Lung (tissue), 17 donors: ENCODE measurements at places on chromosomes 4 and X. TPM values are rescaled to one million over a fixed set of nuclear protein-coding genes. Genes with fewer than 3 reads are reported as not detected.

- H3K27me3 ChIP-seq = no peaks in the 10 kb centered on the region
- DNase-seq = no peak
- no peak overlapping the region for H3K27ac ChIP-seq
- H3K4me3 ChIP-seq = no peak overlapping the region
Observed at GRCh38 chrX:46485897-46486296, 59.3 kb downstream of the ZNF674 start.

DNA sequence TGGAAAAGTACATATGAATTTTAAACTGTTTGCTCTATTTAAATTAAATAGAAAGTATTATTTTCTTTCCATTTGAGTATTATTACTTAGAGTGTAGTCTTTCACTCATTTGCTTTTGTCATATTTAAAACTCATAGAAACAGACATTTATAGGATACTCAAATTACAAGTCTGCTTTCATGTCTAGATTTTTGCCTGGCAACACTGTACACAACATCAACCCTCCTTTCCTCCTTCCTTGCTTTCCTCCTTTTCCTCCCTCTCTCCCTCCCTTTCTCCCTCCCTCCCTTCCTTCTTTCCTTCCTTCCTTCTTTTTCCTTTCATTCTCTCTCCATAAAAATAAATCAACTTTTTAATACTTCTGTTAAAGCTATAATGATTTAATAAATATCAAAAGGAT, 2361.2 kb downstream of the ARAP2 start:
- H3K27ac ChIP-seq = no peak overlapping the region
- DNase-seq = no peak
- H3K27me3 ChIP-seq = no peaks in the 10 kb centered on the region
- no peaks in the 10 kb centered on the region for H3K36me3 ChIP-seq

DNA sequence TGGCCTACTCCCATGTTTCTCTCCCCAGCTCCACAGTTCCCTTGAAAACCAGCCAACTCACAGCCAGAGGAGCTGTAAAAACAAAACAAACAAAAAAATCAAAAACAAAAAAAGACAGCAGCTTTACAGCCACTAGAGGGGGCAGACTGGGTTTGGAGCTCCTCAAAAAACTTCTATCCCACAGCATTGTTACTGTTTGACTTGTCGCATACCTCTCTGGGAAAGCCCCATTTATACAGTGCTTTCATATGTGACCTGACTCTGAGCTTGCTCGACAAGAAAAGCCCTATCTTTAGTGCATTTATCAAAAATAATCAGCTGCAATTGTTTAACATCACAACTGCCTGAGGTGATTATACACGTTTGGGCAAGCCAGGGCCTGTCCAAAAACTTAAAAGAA, 21.6 kb downstream of the TSPAN6 start:
- H3K4me1 ChIP-seq = no peaks in the 10 kb centered on the region
- H3K27ac ChIP-seq = no peak overlapping the region
- no peaks in the 10 kb centered on the region for H3K36me3 ChIP-seq
- H3K27me3 ChIP-seq = peaks cover 3% of the 10 kb centered on the region
- H3K4me3 ChIP-seq = no peak overlapping the region

The ZGRF1 gene
- 3.8 TPM for total RNA-seq

- H3K36me3 ChIP-seq = no peaks in the 10 kb centered on the region
- no peaks in the 10 kb centered on the region for H3K4me1 ChIP-seq
- H3K27me3 ChIP-seq = peaks cover 71% of the 10 kb centered on the region
- peak; percentile 61 for DNase-seq
Observed at GRCh38 chr4:37244583-37245390, at the start of gene NWD2. NWD2 (plus strand) TSS chr4:37244743; CDS start chr4:37245068, 325 bp downstream.
